ENCODE measurements at places on chromosomes 2 and 18. TPM values are rescaled to one million over a fixed set of nuclear protein-coding genes. Genes with fewer than 3 reads are reported as not detected.

GRCh38 chr18:54480616-54481015 is 110.4 kb upstream of the DYNAP start:
- no peak for DNase-seq

DNA sequence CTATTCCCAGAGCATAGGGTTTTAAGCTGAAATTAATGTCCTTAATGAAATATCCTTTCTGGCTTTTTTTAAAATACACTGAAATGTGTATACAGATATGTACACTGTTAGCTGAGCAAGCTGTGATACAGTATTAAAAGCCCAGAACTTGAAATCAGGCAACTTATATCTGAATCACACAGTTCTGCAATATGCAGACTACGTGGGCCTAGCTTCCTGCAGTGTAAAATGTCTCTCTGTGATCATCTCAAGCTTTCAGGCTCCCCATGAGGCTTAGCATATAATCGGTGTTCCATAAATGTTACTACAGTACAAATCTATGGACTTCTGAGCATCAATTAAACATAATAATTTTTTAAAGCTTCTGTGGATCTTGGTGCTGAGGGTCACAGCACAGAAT is 8.2 kb downstream of the FBXO15 start:
- DNase-seq, result no peak

GRCh38 chr2:102110171-102110570 is 32.4 kb upstream of the IL1R1 start:
- DNase-seq, result no peak

DNA sequence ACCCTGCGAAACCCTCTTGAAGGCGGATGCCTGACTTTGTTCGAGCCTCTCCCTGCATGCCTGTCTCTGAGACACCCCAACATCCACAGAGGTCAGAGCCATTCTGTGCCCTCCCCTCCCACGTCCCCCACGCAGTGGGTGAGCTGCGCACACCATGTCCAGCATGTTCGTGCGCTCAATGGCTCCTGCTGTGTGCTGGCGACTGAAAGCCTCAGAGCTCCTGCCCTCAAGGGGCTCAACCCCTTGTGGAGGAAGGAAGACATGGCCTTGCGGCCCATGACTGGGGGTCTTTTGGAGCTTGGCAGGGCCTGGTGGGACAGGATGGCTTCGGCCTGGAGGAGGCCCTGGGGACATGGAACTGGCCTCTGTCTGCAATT is 45.7 kb downstream of the ANKMY1 start:
- peak; percentile 30 for DNase-seq

GRCh38 chr18:23077493-23078256 is 57.6 kb upstream of the CABLES1 start:
- no peak for DNase-seq

- no peak for DNase-seq
Observed at GRCh38 chr2:45011621-45012602, 2.7 kb upstream of the SIX2 start.

DNA sequence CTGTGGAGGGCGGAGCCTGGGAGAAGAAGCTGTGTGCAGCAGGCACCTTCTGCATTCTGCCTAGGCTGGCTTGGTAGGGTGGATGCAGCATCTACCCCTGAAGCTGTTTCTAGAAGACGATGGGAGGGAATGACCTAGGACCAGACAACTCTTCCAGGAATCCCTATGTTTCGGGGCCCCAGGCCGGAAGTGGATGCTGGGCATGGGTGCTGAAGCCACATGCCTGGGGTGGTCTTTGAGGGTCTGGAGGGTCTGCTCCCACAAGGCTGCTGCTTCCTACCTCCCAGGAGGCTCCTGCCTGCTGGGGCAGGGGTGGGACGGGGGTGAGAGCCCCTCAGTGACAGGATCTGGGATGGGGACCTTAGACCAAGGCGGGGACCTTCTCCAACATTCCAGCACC is 61.0 kb downstream of the CIB4 start:
- DNase-seq, result no peak

DNA sequence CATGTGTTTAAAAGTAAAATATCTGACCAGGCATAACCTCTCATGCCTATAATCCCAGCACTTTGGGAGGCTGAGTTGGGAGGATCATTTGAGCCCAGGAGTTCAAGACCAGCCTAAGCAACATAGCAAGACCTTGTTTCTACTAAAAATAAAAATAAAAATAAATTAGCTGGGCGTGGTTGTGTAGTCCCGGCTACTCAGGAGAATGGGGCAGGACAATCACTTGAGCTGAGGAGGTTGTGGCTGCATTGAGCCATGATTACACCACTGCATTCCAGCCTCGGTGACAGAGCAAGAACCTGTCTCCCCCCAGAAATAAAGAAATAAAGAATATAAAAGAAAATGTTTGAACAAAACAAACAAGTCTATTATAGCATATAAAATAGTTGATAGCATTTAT is 158.3 kb downstream of the ZBTB7C start:
- DNase-seq, result no peak

- DNase-seq, result no peak
Observed at GRCh38 chr2:159249990-159250715, 36.4 kb downstream of the WDSUB1 start.

DNA sequence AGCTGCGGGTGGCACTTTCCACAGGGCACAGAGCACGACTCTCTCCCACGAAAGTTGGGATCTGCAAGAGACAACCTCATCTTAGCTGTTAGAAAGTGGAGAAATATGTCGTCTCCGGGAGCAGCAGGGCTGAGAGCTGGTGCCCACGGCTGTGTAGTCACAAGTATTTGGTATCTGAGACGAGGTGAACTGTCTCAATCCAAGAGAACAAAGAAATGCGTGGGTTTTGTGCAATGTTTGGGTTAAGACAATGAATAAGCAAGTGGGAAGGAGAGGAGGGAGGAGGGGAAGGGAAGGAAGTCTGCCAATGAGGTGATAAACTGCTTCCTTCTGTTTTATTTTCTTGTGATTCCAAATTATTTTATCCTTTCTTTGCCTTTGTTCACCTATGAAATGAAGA is 18.0 kb downstream of the DYTN start:
- DNase-seq, result no peak

DNA sequence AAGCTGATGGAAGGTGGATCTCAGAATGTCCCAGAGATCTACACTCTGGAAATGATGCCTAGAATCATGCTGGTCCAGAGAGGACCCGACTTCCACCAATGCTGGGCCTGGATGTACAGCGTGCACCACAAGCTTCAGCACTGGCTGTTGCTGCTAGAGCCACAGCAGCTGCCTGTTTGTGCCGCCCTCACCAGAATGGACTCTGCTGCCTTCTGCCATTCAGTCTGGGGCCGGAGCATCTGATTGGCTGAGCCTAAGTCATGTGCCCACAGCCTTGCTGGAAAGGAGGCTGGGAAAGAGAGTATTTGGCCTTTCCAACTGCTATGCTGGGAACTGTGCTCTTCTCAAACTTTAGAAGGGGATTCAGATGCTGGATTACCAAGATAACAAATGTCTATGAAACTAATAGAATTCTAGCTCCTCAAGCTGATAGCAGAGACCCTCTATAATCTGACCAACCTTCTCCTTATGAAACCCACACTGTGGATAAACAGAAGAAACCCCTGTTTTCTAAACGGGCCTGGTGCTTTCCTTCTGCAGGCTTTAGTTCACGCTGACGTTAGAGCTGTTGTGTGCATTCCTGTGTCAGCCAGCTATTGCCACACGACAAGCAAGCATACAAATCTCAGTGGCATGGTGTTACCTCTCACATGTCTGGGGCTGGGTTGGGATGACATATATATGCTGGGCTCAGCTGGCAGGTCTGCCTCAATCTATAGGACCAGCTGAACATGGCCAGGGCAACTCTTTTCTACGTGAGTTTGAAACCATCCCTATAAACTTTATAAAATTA is 4.1 kb upstream of the LOXHD1 start:
- no peak for DNase-seq

DNA sequence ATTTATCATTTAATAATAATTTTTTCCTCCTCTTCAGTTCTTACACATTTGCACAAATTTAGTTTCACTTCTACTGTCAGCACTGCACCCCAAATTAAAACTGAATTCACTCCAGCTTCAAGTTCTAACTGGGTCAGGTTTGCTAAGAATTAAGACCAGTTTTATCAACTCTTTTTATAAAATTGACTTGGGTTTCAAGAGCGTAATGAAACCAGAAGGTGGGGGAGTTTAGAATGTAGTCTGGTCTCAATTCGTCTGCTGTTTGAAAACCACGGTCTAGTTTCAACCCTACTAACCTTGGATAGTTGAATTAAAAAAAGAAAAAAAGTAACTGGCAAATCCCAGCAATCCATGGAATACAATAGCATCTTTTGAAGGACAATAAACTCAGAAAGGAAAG is 14.3 kb upstream of the CTLA4 start:
- no peak for DNase-seq

The SCN9A gene
- total RNA-seq, result 2.2 TPM

The PSMA8 gene
- total RNA-seq, result not detected

The NR4A2 gene
- 0.91 TPM for total RNA-seq

The ADGRF3 gene
- total RNA-seq, result 0.23 TPM
